Cardiac muscle cell (in vitro differentiated cells and primary cell): ENCODE measurements at places on chromosomes 3 and 15. TPM values are rescaled to one million over a fixed set of nuclear protein-coding genes. Genes with fewer than 3 reads are reported as not detected.

DNA sequence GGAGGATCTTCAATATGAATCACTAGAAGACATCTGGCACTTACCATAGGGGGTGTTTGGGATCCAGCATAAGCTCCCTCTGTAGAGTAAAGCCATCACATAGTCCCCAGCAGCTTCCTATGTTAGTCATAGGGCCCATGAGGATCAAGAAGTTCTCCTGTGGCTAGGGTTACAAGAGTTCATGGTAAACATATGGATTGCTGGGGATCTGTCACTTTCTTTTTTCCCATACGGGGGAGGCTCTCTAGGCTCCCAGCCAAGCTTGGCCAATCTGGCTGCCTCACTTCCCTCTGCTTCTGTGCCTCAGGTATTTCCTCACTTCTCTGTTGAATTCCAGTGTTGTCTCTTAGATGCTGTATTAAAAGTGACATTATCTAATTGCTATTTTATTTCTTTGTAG lies 597.9 kb downstream of the PDCD6IP start:
- no peak overlapping the region for H3K27ac ChIP-seq
- no peak overlapping the region for H3K4me3 ChIP-seq
- no peaks in the 10 kb centered on the region for H3K36me3 ChIP-seq
- H3K27me3 ChIP-seq, result no peaks in the 10 kb centered on the region

DNA sequence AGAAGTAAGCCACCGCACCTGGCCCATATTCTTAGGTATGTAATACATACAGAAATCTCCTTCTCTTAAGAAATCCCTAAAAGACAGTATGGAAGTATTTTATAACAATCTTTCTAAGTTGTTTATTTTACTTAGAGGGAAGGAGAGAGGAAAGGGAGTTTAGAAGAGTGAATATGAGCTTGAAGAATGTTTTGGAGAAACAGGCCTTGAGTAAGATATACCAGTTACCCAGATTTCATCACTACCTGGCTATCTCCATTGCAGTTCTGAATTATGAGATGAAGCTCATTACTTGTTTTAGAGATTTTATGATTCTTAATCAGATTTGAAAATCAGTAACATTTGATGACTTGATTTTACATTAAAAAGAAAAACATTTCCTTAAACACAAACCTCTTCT lies 71.9 kb downstream of the DCUN1D1 start:
- H3K27ac ChIP-seq, result no peak overlapping the region
- H3K4me3 ChIP-seq, result no peak overlapping the region
- no peaks in the 10 kb centered on the region for H3K4me1 ChIP-seq

Gene SERPINI1
- 23.9 and 33.5 TPM in 2 replicates for total RNA-seq

DNA sequence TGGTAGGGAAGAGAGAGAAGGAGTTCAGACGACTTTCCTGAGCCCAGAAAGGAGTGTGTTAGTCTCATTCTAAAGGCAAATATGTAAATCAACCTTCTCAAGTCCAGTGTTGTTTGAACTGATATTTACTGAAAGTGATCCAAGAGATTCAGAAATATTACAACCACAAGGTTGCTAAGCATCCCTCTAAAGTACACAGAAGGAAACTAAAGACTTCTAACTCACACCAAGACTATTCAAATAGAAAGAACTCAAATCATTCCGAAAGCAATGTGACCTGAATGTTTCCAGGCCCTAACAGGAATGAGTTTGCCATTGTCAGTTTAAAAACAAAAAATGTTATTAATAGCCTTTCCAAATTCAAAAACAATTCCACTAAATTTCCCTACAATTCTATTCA lies 56.9 kb upstream of the VGLL3 start:
- no peaks in the 10 kb centered on the region for H3K4me1 ChIP-seq
- DNase-seq, result no peak
- H3K27me3 ChIP-seq, result no peaks in the 10 kb centered on the region
- H3K27ac ChIP-seq, result no peak overlapping the region
- H3K4me3 ChIP-seq, result no peak overlapping the region

GRCh38 chr3:41715376-41715775 lies 246.5 kb downstream of the ULK4 start:
- no peaks in the 10 kb centered on the region for H3K27me3 ChIP-seq
- no peak for DNase-seq
- no peak overlapping the region for H3K4me3 ChIP-seq

Gene SPINK8
- not detected in 2 replicates for total RNA-seq

DNA sequence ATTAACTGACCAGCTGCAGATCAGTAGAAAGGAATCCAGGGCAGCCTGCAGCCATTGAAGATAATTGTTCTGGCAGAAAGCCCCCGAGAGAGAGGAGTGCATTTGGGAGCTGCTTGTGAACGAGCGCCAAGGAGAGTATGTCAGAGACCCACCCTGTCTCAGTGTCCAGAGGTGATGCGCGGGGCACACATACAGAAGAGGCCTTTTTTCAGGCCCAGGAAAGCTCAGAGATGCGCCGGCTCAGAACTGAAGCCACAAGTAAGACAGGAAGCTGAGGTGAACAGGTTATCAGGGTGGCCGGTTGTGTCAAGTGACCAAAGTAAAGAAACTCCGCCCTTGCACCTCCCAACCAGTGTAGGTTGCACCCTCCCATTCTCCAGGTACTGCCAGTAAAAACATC lies 59.8 kb upstream of the HEG1 start:
- peak; percentile 69 for DNase-seq
- H3K4me3 ChIP-seq, result no peak overlapping the region
- no peaks in the 10 kb centered on the region for H3K36me3 ChIP-seq
